Activated CD8-positive, alpha-beta memory T cell treated with anti-CD3 and anti-CD28 coated beads for 48 hours (primary cell): ENCODE measurements at places on chromosomes 6 and 20.

DNA sequence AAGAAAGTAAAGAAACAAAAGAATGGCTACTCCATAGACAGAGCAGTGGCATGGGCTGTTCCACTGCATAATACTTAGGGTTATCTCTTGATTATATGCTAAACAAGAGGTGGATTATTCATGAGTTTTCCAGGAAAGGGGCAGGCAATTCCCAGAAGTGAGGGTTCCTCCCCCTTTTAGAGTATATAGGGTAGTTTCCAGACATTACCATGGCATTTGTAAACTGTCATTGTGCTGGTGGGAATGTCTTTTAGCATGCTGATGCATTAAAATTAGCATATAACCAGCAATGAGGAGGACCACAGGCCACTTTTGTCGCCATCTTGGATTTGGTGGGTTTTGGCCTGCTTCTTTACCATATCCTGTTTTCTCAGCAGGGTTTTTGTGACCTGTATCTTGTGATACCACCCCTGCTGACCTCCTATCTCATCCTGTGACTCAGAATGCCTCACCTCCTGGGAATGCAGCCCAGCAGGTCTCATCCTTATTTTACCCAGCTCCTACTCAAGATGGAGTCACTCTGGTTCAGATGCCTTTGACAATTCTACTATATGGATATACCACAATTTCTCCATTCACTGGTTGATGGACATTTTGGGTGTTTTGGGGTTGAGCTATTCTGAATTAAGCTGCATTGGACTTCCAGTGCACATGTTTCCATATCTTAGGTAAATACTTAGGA, 280.6 kb downstream of the FARS2 start:
- no peak for DNase-seq

GRCh38 chr6:154457881-154458284, 52.6 kb downstream of the CNKSR3 start:
- DNase-seq, result no peak

DNA sequence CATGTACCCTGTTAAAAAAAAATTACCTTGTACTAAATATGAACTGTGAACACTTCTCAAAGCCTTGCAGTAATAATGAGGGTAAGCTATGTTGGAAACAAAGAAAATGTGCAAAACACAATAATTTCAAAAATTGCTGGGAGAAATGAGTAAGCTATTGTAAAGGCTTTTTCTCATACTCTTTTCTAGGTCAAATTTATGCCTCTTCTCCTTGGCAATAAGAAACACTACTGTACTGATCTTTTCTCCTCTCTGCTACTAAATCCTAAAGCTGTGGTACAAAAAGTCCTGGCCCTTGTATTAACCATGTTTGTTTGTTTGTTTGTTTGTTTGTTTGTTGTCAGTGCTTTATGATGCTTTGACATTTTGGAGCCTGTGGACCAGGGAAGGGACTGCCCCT, 17.5 kb upstream of the HUS1B start:
- DNase-seq, result no peak

DNA sequence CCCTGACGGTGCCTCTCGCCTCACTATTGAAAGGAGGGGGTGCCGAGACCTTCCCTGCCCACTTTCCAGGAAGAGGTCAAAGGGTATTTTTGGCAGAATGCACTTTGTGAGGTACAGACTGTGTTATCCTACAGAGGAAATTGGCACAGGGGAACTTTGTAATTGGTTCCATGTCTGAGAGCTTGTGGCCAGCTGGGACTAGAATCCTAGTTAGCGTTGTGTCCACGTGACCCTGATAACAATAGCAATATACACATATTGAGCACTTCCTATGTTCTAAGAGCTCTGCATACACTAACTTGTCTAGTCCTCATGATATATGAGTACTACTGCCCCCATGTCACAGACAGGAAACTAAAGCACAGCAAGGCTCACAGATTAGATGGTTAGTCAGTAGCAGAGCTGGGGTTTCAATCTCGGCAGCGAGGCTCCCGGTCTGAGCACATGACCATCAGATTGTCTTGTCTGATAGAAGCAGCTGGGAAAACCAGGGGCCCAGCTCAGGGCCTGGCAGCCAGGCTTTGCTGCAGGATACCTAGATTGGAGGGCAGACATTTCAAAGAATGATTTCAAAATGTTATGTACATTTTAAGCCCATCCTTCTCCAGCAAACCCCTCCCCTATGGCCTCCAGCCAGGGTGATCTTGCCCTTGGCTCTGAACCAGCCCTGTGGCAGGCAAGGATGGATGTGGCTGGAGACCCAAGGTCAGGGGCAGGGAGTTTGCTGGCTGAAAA, 1.4 kb downstream of the MAPK13 start:
- DNase-seq, result no peak

GRCh38 chr6:100304575-100304974, 160.1 kb downstream of the SIM1 start:
- DNase-seq, result no peak

GRCh38 chr6:125377621-125378020, 75.9 kb upstream of the HDDC2 start:
- no peak for DNase-seq

DNA sequence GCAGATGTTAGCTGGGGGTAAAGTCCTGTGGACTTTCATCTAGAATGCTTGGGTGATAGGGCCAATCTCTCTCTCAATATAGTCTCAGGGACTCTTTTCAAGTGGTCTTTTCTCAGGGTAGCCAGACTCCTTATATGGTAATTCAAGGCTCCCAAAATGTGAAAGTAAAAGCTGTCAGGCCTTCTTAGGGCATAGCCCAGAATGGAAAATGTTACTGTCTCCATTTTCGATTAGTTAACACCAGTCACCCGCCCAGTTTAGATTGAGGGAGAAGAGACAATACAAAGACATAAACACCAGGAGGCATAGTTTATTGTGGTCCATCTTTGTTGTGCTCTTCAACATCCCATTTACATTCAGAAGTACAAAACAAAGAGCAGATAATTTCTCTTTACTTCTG, 295.8 kb downstream of the EPHA7 start:
- DNase-seq, result no peak

DNA sequence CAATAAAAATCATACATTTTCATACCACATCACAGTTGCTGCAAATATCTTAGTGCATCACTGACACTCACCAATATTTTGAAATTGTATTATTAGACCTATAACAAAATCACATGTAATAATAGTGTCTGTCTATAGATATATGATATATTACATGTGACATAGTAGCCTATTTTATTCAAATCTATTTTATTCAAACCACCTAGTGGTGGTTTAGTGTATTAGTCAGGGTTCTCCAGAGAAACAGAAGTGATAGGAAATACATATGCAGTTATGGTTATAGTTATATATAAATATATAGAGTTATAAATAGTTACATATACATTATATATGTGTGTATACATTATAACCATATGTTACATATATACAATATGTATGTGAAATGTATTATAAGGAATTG, 366.5 kb upstream of the ARID1B start:
- no peak for DNase-seq

DNA sequence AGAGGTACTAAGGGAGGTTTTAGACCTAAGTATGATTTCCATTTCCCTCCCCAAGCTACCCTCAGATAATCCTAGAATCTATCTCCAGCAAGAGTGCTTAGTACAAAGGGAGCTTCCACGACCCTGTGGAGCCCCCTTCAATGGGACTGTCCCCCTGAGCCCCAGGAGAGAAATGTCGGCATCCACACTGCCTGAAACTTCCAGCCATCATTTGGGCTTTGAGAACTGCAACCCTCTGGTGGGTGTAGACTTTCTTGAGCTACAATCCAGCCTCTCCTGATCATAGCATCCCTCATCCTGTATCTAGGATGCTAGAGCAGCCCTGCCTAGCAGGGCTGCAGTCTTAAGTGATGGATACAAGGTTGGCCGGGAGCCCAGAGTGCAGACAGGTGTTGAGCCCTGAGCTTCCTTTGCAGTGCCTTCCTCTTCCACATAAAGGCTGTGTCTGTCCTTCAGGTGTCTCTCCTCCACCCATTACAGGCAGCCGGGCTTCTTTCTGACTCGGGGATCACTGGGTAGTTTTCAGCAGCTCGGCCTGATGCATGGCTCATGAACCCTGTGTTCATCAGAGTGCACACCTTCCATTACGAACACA, 424.5 kb downstream of the PREX1 start:
- DNase-seq, result no peak

GRCh38 chr6:6891949-6892461, 215.8 kb upstream of the RREB1 start:
- no peak for DNase-seq

DNA sequence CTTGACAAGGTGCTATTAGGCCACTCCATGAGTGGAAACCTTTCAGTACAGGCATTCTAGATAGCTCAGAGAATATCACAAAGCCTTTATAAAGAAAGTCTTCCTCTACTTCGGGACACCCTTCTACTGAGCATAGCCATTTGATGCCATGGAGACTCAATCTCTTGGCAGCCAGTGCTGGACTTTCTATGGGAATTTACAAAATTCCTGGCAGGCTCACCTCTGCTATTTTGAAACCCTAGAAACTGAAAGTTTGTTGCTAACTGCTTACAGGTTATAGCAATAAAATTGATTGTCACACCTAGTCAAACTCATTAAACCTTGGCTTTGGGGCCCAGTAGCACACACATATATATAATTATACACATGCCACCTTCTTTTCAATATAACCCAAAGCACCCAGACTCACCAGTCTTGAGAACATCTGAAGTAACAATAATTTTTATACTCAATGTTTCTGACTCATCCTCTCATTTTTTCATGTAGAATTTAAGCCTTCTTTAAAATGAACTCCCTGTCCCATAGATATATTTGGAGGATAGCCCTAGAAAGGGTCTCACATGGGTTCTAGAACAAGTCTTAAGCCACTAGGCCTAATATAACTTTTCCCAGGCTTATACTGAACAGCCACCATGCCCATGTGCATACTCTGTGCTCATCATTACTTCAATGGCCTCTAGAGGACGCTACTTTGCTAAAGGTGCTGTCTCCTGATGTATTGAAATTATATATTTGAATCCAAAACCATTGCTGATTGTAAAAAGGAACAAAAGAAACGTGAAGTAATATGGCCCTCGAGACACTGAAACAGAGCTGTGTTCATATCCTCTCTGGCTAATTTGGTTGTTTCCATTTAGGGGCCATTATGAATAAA, 368.1 kb upstream of the MARCKS start:
- DNase-seq, result no peak

- no peak for DNase-seq
These were observed 16.5 kb downstream of the KPNA5 start for GRCh38 chr6:116697480-116697879.

GRCh38 chr20:23117738-23118137, 31.6 kb upstream of the CD93 start:
- DNase-seq, result no peak

GRCh38 chr20:24607402-24607801, 138.0 kb downstream of the SYNDIG1 start:
- no peak for DNase-seq

DNA sequence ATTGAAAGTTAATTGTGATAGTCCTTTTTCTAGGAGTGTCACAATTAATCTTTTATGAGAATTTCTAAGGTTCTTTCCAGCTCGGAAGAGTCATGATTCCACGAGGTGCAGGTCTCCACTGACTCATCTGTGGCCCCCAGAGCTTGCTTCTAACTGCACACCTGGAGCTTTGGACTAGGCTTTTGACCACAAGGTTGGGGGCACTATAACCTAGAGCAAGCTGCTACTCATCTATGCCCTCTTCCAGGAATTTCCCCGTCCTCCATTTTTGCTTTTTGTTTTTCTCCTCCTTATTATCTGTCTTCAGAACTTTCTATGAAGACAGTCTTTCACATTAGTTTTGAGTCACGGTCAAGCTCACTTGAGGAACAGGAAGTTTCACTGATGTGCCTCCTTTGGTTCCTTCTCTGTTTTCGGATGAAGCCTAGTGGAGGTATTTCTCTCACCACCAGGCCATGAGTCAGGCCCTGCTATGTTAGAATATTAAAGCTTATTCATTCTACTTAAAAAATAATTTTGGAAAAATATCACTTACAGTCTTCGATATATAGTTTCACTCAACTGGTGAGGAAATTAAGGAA, 119.2 kb upstream of the INSM1 start:
- no peak for DNase-seq

DNA sequence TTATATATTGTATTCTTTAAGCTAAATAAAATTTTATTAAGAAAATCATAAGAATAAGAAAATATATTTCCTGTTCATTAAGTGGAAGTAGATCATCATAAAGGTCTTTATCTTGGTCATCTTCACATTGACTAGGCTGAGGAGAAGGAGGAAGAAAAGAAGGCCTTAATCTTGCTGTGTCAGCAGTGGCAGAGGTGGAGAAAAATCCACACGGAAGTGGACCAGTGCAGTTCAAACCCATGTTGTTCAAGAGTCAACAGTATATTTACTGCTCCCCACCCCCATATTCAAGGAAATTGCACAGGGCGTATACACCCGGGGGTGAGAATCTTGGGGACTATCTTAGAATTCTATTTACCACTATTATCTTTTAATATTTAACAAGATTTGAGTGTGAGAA, 178.6 kb upstream of the SCGN start:
- DNase-seq, result no peak

GRCh38 chr6:15001326-15001910, 244.5 kb upstream of the JARID2 start:
- no peak for DNase-seq

DNA sequence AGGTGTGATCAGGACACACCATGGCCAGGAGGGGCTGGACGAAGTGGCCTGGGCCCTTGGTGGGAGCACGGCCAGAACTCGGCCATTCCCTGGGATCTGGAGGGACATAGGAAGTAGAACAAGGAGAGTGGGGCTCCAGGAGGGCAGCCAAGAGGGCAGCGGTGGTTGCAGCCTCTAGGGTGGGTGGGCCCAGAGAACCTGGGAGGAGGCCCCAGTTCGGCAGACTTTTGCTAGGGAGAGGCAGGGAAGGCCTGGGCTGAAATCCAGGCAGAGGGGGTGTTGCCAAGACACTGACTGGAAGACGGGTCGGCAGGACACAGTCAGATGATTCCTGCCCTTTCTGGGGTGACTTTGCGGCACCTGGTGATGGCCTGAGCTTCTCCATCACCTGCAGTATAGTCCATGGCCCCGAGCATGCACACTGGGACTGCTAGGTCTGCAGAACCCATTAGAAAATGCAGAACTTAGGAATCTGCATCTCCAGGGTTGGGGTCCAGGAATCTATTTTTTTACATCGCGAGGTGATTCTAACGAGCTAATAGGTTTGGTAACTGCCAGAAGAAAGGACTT, 224.8 kb downstream of the SYNDIG1 start:
- DNase-seq, result no peak

DNA sequence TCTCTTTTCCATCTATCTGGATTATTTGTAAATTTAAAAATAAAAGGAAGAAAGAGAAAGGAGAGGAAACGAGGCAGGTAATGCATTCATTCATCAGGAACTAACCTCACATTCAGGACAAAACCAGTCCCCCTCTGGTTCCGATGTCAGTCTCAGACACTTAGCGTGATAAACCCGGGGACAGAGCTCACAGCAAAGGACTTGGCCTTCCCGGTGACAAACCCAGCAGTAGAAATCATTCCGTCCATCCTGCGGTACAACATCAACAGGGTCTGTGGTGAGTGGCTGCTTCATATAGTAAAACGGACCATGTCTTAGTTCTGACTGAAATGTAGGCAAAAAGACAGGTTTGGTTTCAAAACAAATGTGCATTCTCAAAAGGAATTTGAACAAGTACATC, 57.9 kb downstream of the ZMYND8 start:
- DNase-seq, result no peak
